Retina (tissue), 1 donor: ENCODE measurements at places on chromosomes 12 and 14.

- DNase-seq = peak; percentile 89
Measured at GRCh38 chr14:30874120-30874998, at the start of gene COCH. Gene COCH, plus strand, starts transcription at chr14:30874559. Its CDS starts 380 bp downstream, at chr14:30874939.

DNA sequence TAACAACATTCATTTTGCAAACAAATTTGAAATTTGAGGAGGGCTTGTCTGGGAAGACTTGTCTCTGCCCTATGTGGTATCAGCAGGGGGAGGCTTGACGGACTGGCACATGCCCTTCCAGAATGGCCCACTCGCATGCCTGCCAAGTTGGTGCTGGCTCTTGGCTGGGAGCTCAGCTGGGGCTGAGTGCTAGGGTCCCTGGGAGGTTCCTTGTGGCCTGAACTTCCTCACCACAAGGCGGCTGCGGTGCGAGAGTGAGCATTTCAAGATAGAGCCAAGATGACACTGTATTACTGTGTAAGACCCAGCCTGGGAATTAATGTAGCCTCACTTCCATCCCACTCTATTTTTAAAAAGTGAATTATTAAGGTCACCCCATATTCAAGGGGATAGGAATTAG, 271.6 kb upstream of the PLEKHG7 start:
- DNase-seq = no peak

GRCh38 chr12:78457938-78458337, 406.6 kb upstream of the SYT1 start:
- no peak for DNase-seq

GRCh38 chr14:105123064-105123665, 45.4 kb downstream of the JAG2 start:
- no peak for DNase-seq

- DNase-seq = no peak
Measured at GRCh38 chr12:52313926-52314325, 7.3 kb downstream of the KRT83 start.

- DNase-seq = no peak
Measured at GRCh38 chr12:26896913-26897312, 40.9 kb downstream of the INTS13 start.

- peak; percentile 27 for DNase-seq
Measured at GRCh38 chr12:11793921-11794710, 144.6 kb downstream of the ETV6 start.

DNA sequence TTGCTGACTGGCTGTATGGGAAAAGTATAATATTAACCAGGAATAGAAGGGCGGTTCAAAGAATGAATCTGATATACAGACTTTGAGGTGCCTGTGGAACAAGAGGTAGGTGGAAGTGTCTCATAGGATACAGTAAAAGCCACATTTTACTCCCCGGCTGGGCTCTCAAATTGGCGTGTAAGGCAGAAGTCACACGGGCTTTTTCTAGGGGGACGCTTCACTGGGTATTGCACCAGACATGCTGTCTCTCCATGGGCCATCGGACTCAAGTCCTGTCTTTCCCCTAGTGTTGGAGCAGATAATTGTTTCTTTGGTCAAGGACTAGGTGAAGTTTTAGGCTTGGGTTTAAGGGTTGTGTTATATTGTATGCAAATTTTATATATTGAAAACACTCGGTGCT, 9.1 kb downstream of the TMCC3 start:
- no peak for DNase-seq

- DNase-seq = no peak
Measured at GRCh38 chr12:58648176-58648575, 272.1 kb downstream of the LRIG3 start.

GRCh38 chr14:68714991-68715924, 77.6 kb downstream of the ZFP36L1 start:
- no peak for DNase-seq

GRCh38 chr12:45289245-45290215, 73.6 kb downstream of the ANO6 start:
- no peak for DNase-seq

DNA sequence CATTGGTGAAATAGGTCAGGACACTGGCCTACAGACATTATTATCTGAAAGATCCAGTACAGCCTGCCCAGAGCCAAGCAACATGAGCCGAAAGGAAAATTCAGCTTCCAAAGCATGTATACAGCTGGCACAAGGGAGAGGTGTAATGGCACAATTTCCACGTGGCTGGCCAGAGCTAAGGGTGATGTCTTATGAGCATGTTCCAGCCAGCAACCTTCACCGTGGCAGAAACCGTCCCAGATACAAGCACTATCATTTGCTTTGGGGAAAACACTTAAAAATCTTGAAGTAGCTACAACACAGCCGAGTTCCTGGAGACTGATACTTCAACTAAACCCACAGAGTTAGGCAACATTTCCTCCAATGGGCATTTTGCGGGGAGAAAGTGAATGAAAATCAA, 44.5 kb downstream of the CORO1C start:
- DNase-seq = no peak

- peak; percentile 46 for DNase-seq
Measured at GRCh38 chr14:29216268-29217232, 450.0 kb downstream of the FOXG1 start.

DNA sequence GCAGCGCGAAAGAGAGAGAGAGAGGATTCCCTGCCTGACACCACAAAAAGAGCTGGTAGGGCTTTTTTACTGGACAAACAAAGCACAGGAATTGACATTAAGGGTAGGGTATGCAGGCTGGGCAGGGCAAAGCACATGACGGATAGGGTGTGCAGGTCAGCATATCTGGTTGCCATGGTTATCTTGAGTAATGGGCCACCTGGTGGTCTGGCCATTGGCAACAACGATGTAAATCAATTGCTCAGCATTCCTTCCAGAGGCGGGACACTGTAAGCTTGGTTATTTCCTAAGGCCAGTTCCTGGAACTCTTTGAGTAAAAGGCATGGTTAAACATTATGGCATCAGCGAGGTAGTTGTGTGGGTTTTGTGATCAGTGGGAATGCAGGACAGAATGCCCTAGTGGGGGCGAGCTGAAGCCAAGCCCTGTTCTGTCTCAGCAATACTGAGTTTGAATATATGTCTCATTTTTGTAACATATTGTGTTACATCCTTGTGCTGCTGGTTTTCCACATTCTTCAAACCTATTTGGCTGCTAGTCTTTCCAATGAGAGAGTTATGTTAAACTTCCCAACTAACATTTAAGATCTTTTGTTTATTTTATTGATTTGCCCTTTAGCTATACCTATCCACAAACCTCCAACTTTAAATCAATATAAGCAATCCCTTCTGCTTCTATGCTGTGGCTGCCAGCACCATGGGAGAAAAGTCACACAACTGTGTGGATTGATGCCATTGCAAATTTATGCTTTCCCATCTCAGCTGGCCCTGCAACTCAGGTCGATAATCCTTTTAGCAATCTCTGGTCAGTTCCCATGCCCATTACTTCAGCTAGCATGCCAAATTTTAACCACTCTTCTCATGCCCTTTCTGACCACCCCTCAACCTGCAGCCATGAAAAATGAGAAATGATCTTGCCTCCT, 396.7 kb upstream of the PDE3A start:
- peak; percentile 39 for DNase-seq

- no peak for DNase-seq
Measured at GRCh38 chr12:6387541-6387940, 3.6 kb downstream of the LTBR start.

- no peak for DNase-seq
Measured at GRCh38 chr12:69514111-69514510, 43.9 kb downstream of the FRS2 start.

- DNase-seq = no peak
Measured at GRCh38 chr14:97724265-97724731, 927.1 kb downstream of the VRK1 start.

DNA sequence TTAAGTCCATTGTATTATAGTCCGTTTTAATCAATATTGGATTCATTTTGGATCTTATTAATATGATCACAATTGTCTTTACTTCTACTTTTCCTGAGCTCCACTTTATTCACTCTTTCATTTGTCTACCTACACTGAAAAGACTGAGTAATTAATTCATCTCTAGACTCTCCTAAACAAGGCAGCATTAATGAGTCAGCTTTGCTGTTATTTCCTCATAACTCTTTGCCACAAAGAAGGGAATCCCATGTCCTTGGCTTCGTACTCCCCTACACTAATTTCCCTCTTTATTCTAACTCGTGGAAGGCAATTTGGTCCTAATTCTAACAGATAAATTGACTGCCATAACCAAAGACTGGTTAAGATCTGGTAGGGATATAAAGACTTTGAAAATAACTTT, 91.9 kb downstream of the ARMH4 start:
- DNase-seq = no peak

DNA sequence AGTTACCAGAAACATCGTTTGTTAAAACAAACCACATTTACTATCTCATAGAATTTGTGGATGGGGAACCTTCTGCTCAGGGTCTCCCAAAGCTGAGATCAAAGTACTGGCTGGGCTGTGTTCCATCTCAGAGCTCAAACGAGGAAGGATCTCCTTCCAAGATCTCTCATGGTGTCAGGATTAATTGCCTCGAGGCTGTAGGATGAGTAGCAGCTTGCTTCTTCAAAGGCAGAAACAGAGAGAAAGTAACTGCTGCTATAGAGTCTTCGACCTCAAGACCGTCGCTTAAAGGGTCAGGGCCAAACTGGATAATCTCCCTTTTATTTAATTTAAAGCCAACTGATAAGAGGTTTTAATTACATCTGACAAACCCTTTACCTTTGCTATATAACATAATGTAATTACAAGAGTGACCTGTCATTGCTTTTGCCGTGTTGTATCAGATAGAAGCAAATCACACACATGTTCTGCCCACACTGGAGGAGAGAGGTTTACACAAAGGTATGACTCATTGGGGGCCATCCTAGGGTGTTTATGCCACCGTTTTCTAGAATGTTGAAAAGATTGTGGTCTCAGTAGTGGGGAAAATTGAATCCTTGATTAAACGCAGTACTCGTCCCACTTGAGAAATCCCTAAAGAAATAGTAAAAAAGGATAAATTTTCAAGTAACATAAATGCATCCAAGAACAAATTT, 868.8 kb upstream of the TMEM132C start:
- no peak for DNase-seq

DNA sequence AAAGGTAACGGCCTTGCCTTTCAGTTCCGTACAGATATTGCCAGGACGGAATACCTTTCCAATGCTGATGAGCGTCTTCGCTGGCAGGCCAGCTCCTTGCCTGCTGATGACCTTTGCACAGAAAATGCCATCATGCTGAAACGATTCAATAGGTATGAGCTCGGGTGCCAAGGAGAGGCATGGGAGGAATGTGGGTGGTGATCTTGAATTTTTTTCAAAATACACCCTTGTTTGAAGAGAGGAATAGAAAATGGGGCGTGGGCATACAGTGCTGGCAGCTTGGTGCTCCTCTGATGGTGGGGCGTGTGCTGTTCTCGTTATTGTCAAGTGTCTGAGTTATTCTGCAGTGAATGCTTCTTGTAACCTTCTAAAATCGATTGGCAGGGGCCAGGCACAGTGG, 52.5 kb downstream of the HSP90AA1 start:
- no peak for DNase-seq

DNA sequence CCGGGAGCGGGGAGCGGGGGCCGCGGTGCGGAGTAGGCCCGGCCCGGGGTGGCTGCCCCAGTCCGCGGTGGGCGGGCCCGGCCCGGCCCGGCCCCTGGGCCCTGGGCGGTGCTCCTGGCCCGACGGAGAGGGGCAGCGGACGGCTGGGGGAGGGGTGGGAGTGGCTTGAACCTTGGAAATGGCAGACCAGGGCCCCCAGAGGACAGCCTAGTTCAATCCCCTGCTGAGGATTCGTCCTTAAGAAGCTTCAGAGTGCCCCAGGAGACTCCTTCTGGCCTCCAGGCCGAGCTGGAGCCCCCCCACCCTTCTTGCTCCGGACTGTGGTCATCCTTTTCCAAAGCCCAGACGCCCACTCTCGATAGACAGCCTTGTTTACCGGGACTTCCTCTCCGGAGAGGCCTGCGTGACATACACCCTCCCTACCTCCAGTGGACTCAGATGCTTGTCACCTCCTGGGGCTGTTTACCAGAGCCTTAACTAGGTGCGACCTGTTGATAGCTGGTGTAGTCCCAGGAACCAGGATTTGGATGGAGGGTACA, 458 bp downstream of the KHNYN start:
- peak; percentile 70 for DNase-seq

GRCh38 chr12:89135976-89136634, 216.2 kb downstream of the DUSP6 start:
- DNase-seq = no peak

- no peak for DNase-seq
Measured at GRCh38 chr14:99347561-99347960, 75.6 kb upstream of the BCL11B start.

GRCh38 chr14:64880221-64881121, 764 bp upstream of the SPTB start:
- DNase-seq = peak; percentile 85

- DNase-seq = no peak
Measured at GRCh38 chr12:27900920-27901879, 71.3 kb downstream of the PTHLH start.

DNA sequence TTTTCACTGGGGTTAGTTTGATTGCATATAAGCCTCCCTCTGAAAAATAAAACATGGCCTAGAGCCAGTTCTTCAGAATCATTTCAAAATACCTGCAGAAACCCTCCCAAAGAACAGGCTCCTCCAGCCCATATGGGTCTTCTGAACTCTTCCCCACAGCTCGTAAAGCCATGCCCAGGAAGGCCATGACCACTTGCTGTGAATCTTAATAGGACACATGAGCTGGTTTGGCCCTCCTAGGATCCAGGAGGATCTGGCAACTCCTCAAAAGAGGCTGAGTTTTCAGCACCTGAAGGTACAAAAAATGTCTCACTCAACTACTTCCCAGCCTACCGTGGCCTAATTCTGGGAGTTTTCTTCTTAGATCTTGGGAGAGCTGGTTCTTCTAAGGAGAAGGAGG, 2.4 kb downstream of the MYBPC1 start:
- no peak for DNase-seq
